Midbrain (tissue), 1 donor: ENCODE measurements at places on chromosomes 3 and 15.

- no peak for DNase-seq
Measured at GRCh38 chr3:191795196-191795595, 334.2 kb downstream of the PYDC2 start.

GRCh38 chr3:156109989-156110388, 10.4 kb upstream of the KCNAB1 start:
- DNase-seq, result no peak

DNA sequence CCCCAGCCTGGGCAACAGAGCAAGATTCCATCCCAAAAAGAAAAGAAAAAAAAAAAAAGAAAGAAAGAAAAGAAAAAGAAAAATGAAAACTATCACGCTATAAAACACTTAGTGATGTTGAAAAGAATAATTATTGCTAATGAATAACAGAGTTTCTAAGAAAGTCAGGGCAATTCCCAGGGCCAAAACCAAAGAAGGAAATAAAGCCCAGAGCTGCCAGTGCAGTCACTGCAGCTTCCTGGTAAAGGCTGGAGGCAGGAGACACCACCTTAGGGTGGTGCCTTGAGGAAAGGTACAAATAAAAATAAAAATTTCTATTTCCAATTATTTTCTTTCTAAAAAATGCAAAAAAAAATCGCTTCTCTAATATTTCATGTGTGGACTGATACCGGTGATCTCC, 19.7 kb upstream of the UACA start:
- DNase-seq, result no peak

GRCh38 chr3:31077021-31077601, 182.7 kb upstream of the GADL1 start:
- no peak for DNase-seq

DNA sequence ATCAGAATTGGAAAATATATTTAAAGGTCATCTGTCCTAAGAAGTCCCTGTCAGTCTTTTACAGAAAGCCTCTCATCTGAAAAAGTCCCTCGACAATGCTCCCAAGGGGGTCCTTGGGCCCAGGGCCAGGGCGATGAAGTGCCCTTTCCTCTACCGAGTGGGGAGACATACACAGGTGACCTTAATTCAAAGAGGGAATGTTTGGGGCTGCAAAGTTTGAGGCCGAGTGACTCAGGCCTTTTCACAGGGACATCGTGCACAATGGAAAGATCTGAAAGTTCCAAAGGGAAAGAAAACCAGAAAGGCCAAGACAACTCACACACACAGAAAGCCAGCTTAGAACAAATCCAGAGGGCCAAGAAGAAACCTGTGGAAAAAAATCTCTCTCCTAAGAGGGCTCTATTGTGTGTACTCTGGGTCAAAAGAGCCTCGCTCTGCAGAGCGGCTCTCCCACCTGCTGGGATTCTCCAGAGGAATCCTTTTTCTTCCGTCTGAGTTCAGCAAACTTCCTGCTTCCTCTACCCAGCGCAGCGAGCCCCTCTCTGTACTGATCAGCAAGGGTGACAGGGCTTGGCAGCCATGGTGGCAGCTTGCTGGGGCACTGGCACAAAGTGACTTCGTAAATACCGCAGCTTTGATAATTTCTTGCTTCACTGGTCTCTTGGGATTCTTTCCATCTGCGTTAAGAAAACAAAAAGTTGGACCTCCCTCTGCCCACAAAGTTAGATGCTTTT, 259.1 kb downstream of the OPA1 start:
- DNase-seq, result no peak

DNA sequence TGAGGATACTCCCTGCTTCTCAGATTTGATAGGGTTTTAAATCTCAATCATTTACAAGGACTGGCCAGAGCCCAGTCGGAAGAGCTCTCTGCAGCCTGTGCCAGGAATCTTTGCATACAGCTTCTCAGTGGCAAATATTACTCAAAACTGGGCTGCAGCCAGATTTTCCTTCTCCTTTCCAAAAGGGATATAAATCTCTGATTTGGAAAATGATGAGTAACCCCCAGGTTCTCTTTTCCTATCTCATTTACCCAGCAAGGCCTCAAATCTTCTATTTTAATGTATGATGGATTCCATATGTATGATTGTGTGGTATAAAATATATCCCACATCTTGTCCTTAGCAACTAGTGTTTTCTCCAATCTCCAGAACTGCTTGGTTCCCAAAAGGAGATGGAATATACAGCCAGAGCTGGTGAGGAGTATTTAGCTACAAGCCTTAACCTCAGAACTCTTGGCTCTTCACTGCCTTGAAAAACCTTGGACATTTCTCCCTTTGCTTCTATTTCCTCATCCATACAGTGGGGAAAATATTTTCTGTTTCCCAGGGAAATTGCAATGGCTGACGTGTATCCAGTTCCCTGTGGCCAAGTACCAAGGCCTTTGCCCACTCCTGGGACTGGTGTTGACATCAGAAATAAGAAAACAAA, 114.4 kb downstream of the ATG7 start:
- DNase-seq, result no peak

DNA sequence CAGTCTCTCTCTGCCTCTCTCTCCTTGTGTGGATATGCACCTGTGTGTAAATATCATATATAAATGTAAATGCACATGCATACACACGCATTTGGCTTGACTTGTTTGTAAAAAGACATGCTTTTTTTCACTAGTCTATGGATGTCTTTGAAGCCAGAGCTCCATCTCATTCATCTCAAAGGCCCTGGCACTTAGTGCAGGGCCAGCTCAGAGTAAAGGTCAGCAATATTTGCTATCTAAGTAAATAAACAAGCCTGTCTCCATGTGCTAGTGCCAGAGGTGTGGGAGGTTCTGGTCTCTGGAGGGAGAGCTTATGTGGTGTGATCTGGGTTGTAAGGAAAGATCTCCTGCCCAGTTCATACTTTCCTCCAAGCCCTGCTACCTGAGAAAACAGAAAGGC, 5.6 kb downstream of the CLSTN2 start:
- no peak for DNase-seq
